ENCODE measurements at places on chromosomes 2 and 18.
A peak's percentile ranks its signal among the peaks of the same experiment; 100 is the strongest.

- DNase-seq: no peak
Observed at GRCh38 chr18:68555879-68556301, 159.0 kb downstream of the TMX3 start.

DNA sequence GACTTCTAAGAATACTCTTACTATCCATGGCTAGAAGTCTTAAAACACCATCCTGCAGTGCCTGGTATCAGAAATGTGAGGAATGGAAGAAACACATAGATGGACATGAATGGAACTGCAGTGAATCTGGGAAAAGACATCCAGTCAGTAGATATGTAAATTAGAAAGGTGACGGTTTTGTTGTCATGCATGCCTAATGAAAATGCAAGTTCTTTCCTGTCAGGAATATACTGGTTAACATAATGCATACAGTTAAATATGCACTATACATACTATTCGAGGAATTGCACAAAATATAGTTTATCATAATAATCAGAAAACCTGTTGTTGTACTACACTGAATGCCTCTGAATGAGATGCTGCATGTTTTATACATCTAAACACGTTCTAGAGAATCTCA lies 190.6 kb upstream of the ITGA4 start:
- DNase-seq: no peak

DNA sequence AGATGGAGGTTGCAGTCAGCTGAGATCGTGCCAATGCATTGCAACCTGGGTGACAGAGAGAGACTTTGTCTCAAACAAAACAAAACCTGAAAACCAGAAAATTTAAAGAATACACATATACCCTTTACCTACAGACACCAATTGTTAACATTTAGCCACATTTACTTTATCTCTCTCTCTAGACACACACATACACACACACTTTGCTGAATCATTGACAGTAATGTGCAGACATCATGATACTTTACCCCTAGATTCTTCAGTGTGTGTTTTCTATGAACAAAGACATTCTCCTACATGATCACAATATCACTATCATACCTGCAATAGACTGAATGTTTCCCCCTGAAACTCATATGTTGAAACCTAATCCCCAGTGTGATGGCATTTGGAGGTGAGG lies 10.2 kb upstream of the CFLAR start:
- DNase-seq: no peak

GRCh38 chr2:34492561-34493455 lies 893.7 kb upstream of the FAM98A start:
- DNase-seq: no peak

DNA sequence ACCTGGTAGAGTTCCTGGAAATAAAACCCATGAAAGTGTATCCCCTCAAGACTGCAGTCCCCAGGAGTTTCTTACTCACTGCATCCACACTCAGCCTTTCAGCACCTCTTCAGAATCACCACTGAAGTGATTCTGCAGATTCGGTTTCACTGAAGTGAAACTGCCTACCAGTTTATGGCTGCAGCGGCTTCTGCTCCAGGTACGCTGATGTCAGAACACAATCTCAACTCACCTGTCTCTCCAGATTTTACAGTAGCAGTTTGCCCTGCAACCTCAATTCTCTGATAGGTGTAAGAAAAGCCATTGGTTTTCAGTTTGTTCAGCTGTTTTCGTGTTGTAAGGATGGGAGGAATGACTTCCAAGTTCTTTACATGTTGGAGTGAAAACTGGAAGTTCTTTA lies 124.8 kb downstream of the TSN start:
- no peak for DNase-seq

GRCh38 chr18:29104227-29104626 lies 927.3 kb upstream of the CDH2 start:
- no peak for DNase-seq

- no peak for DNase-seq
Observed at GRCh38 chr2:11977766-11978524, 231.5 kb downstream of the LPIN1 start.

DNA sequence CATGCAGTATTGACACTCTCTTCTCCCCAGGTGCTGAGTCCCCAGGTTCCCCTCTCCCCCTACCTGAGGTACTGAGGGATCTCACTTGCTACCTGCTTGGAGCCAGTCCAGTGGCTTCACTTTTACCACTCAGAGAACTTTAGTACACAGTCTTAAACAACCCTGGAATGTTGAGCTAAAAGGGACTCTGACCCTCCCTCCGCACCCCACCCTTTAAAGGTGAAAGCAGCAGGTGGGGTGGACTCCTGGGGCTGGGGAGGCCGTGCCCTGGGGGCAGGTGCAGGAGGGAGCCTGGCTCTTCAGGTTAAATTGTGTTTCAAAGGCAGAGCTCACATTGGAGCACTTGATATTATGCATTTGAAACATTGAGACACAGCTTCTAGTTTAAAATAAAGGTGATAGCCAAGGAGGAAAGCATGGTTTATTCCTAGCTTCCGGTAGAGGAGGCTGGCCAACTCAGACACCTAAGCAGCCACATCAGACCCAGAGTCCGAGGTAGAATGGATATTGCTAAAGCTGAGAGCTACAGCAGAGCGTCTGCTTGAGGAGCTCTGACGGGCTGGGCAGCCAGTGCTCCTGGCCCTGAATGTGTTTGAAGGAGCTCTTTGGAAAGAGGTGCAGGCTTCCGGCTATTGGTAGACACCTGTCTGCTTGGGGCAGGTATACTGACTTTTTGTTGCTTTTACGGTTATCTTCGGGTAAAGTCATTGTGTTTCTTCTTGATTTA lies 196.4 kb downstream of the AGAP1 start:
- peak; percentile 38 for DNase-seq

DNA sequence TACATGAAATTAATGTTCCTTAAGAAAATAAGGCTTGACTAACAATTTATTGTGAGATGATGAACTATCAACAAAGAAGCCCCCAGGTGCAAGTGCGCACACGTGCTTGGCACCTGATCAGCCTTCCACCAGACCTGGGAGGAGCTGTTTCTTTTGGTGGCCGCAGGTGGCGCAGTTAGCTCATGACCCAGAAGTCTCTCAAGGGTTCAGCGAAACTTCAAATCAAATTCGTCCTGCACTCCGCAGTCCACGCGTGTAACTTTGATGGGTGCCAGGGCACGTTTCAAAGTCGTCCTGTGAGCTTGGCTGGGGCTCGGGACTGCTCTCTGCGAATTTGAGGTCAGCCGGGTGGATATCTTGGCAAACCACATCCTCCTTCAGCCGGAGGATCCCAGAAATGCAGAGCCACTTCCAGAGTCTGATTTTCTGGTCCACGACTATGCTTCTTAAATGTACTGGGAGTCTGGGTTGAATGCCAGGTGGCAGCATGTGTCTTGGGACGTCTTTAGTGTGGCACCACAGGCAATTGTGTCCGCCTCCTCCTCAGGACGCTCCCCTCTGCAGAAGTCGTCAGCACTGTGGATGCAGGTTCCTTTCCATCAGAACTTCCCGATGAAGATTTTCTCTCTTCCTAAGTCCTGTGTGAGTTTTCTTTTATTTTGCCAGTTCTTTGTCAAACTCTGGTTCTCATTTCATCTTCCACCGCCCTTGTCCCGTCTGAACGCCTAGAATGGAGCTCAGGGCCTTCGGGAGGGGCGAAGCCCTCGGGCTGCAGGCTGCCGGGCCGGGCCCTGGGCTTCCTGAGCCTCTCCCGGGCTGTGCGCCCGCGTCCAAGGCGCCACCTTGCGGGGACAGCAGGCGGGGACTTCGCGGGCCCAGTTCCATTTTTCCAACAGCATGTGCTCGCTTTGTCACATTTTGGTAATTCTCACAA lies 61.3 kb upstream of the RAPGEF4 start:
- DNase-seq: no peak

DNA sequence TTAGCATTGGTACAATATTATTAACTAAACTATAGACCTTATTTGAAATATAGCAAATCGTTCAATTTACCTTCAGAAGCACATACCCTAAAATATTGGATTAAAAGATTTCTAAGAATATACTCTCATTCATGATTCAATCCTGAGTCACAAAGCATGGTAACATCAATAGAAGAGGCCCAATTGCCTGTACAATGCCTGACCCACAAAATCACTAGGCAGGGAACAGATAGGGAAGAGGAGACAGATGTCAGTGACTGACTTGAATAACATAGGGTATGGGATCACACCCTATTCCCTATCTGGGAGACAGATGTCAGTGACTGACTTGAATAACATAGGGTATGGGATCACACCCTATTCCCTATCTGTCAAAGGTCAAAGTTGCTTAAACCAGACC lies 611.6 kb upstream of the VRK2 start:
- DNase-seq: no peak

- DNase-seq: peak; percentile 74
Observed at GRCh38 chr2:152062125-152063091, 36.4 kb downstream of the CACNB4 start.

- no peak for DNase-seq
Observed at GRCh38 chr2:47525167-47525566, 122.2 kb downstream of the MSH2 start.
